Right lobe of liver (tissue), 6 donors: ENCODE measurements at places on chromosomes 13 and 19. TPM values are rescaled to one million over a fixed set of nuclear protein-coding genes. Genes with fewer than 3 reads are reported as not detected.

Gene ACER1
- total RNA-seq: not detected

Gene KANK3
- 5.3 TPM for total RNA-seq

Gene ZNF132
- 0.93 TPM for total RNA-seq

Gene TLE6
- total RNA-seq: 6.6 TPM

DNA sequence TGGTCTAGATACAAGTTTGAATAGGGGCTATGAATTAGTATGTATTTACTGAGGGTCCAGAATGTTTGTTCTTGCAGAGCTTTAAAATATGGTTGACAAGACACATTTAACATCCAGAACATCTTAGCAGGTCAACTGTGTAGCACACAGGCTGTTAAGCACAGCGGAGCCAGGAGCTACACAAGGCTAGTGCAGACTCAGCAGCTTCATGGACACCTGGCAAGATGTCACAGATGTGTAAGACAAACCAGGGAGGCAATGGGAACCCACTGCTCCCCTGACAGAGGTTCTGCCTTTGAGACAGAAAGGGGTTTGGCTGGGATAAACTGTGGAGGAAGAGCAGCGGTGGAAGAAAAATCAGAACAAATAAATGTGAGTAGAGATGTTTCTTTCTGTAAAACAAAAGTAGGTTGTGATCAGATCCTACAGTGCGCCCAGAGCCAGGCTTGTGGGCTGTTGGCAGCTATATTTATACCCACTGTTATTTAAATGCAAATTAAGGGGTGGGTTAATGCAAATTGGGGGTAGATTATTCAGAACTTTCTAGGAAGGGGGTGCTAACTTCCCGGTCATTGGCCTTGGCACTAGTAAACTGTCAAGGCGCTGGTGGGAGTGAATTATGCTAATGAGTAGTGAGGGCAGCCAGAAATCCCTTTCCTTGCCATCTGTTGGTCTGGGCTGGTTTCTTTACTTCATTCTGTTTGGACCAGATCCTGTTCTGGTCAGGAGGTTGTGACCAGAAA is 33.0 kb downstream of the MIPEP start:
- no peaks in the 10 kb centered on the region for H3K36me3 ChIP-seq
- no peak overlapping the region for H3K27ac ChIP-seq
- no peak overlapping the region for H3K4me3 ChIP-seq
- H3K27me3 ChIP-seq: no peaks in the 10 kb centered on the region

- H3K36me3 ChIP-seq: no peaks in the 10 kb centered on the region
- no peak overlapping the region for H3K27ac ChIP-seq
- H3K27me3 ChIP-seq: no peaks in the 10 kb centered on the region
- DNase-seq: no peak
- H3K4me1 ChIP-seq: no peaks in the 10 kb centered on the region
- H3K4me3 ChIP-seq: no peak overlapping the region
Observed at GRCh38 chr13:73932091-73932490, 202.1 kb downstream of the KLF12 start.

GRCh38 chr13:30797847-30798535 is 62.6 kb downstream of the ALOX5AP start:
- no peak overlapping the region for H3K4me3 ChIP-seq
- no peaks in the 10 kb centered on the region for H3K27me3 ChIP-seq
- no peaks in the 10 kb centered on the region for H3K36me3 ChIP-seq
- H3K27ac ChIP-seq: no peak overlapping the region

DNA sequence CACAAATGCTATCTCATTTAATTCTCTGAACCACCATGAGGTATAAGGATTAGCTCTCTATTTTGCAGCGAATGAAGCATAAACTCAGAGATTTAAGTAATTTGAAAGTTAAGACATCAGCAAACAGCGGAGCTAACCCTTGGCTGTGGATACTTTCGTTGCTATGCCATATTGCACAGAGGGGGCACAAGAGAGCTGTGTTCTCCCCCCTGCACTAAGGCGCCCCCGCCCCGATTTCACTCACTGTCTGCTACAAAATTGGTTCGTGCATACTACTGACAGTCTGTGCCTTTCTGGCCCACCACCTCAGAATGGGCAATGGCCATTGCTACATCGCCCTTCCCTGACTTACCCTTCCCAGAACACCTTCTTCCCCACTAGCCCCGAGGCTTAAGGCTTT is 105.7 kb upstream of the OBI1 start:
- no peaks in the 10 kb centered on the region for H3K4me1 ChIP-seq
- H3K36me3 ChIP-seq: no peaks in the 10 kb centered on the region
- H3K27ac ChIP-seq: no peak overlapping the region
- no peaks in the 10 kb centered on the region for H3K27me3 ChIP-seq
- H3K4me3 ChIP-seq: no peak overlapping the region

DNA sequence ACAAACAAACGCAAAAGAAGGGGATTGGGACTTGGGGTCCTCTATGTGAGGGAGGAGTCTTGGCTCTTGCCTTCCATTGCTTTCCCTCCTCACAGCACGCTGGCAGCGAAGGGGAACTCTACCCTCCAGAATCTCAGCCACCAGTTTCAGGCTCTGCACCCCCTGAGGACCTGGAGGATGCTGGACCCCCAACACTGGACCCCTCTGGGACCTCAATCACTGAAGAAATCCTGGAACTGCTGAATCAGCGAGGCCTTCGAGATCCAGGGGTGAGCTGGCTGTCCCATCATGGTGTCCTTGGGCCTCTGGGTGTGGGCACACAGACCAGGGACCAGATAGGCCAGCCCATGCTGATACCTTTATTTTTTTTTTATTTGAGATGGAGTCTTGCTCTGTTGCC is 9.6 kb downstream of the PLEKHG2 start:
- H3K27ac ChIP-seq: no peak overlapping the region
- H3K36me3 ChIP-seq: no peaks in the 10 kb centered on the region
- H3K27me3 ChIP-seq: no peaks in the 10 kb centered on the region
- DNase-seq: no peak

DNA sequence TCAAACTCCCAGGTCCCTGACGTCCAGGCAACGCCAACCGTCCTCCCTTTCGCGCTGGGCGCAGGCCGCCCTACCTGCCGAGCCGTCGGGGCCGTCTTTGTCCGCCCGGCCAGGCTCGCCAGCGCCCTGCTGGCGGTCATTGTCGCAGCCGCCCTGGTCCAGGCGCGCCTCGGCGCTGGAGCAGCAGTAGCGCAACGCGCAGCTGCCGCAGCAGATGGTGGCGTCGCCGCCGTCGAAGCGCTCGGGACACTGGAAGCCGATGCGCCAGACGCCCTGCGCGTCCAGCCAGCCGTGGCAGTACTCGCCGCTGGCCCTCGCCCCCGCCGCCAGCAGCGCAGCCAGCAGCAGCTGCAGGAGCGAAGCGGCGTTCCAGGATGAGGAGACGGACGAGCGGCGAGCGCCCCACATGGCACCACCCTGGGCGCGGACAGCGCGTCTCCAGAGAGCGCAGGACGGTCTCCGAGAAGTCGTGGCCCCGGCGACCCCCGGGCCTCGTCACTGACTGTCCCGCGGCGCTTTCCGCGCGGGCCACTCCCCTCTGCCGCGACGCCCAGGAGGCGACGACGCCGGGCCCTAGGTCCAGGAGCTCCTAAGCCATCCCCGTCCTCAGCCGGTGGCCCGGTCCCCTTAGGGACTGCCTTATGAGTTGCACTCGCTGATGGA is 1.1 kb downstream of the SHISA2 start:
- no peak for DNase-seq
- no peaks in the 10 kb centered on the region for H3K36me3 ChIP-seq
- peaks cover 17% of the 10 kb centered on the region for H3K27me3 ChIP-seq
- H3K4me3 ChIP-seq: no peak overlapping the region

DNA sequence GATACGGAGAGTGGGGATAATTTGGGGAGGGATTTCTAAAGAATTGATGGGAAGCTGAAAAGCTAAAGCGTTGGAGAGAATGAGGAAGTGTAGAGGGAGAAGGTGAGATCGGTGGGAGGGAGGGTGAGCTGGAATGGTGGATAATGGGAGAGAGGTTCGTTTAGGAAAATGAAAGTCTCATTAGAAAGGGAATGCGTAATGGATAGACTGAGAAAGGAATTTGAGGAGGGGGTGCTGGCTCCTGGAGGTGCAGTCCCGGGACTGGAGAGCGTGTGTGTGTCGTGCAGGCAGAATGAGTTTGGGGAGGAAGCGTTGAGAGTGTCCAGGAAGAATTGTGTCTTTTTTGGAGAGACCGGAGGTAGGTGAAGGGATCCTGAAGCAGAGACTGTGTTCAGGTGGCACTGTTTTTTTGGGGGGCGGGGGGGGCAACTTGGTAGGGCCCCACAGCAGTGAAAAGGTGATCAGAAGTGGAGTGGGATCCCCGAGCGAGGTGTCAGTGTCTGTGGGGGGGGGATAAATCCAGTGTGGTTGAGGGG is 1.4 kb downstream of the ACTN4 start:
- no peaks in the 10 kb centered on the region for H3K36me3 ChIP-seq
- no peaks in the 10 kb centered on the region for H3K27me3 ChIP-seq
- DNase-seq: no peak

DNA sequence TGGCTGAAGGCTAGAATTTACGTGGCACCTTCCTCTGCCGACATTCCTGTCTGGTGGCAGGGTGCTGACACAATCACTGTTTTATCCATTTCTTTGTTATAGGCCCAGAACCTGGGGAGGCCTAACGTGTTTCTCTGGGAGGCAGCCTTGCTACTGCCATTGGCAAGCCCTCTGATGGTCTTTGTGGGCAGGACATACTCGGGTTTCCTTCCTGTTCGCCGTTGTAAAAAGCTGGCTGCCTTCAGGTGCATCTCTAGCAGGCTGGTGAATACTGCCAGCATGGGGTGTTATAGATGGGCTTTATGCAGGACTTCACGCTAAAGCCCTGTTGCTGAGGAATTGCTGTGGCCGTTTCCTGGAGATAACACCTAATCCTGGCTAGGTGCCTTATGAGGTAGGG is 28.1 kb downstream of the B3GLCT start:
- H3K27ac ChIP-seq: no peak overlapping the region
- DNase-seq: no peak
- no peaks in the 10 kb centered on the region for H3K27me3 ChIP-seq
- no peaks in the 10 kb centered on the region for H3K36me3 ChIP-seq

- H3K27me3 ChIP-seq: no peaks in the 10 kb centered on the region
- no peak overlapping the region for H3K4me3 ChIP-seq
- peaks cover 10% of the 10 kb centered on the region for H3K36me3 ChIP-seq
- H3K4me1 ChIP-seq: no peaks in the 10 kb centered on the region
- H3K27ac ChIP-seq: no peak overlapping the region
Observed at GRCh38 chr19:10260141-10260584, 8.1 kb downstream of the MRPL4 start.

- no peak overlapping the region for H3K4me3 ChIP-seq
- H3K36me3 ChIP-seq: no peaks in the 10 kb centered on the region
- no peak for DNase-seq
- H3K27me3 ChIP-seq: no peaks in the 10 kb centered on the region
Observed at GRCh38 chr13:39485314-39485700, 117.7 kb downstream of the LHFPL6 start.

DNA sequence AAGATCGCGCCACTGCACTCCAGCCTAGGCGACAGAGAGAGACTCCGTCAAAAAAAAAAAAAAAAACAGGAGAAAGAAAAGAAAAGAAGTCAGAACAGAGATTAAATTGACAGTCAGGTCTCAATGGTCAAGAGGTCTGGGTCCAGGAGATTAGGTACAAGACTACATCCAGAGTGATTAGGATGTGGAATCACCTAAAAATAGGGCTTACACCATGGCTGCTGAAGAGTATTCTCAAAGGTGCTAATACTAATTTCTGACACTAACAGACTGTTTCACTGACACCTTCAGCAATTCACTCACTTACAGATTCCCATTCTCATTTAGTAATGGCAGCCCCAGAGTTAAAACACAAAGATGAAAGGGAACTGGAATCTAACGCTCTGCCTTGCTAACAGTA is 91.7 kb downstream of the TBC1D4 start:
- no peak for DNase-seq
- H3K4me3 ChIP-seq: no peak overlapping the region
- H3K27me3 ChIP-seq: no peaks in the 10 kb centered on the region
- H3K36me3 ChIP-seq: no peaks in the 10 kb centered on the region
- no peak overlapping the region for H3K27ac ChIP-seq
- no peaks in the 10 kb centered on the region for H3K4me1 ChIP-seq

DNA sequence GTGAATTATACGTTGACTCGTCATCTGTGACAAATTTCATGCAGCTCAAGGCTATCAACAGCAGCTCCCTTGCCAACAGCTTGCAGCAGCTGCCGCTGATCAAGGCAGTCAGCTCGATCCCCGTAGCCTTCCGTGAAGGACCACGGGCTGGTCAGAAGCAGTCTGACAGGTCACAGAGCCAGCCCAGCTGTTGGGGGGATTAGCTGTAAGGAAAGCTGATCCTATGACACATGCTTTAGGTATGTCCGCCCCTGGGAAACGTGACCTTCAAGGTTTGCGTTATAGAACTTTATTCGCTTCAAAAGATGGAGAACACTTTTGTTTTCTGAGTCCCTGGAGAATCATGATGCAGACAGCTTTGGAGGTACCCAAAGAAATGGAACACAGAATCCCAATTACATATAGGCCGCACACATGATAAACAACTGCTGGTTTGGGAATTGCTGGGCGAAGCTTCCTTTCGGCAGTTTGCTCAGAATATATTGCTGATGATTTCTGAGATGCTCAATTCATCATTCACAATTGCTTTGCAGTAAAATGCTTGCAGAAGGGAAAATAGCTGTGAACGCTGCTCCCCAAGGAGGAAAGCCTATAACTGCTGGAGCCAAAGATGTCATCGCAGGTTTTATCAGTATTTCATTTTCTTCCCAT is 62.6 kb upstream of the USP29 start:
- no peaks in the 10 kb centered on the region for H3K36me3 ChIP-seq
- no peak for DNase-seq
- no peaks in the 10 kb centered on the region for H3K27me3 ChIP-seq

DNA sequence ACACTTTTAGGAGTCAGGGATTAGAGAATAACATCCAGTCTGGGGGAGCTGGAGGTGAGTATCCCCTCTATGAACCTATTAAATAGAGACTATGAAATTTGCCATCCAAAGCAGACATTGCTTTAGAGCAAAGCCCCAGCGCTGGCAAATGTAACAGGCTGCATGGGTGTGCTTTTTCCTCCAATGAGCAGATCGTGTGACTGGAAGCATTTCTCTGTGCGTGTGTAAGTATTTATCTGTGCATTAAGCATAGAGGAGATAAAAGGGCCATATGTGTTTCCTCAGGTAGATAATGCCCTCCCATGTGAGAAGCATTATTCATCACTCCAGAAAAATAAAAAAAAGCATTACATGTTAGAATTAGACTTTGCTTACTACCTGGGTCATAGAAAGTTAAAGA is 924 bp downstream of the TNFSF13B start:
- H3K4me1 ChIP-seq: peaks cover 10% of the 10 kb centered on the region
- no peak for DNase-seq
- H3K27me3 ChIP-seq: no peaks in the 10 kb centered on the region
- no peaks in the 10 kb centered on the region for H3K36me3 ChIP-seq
- peak overlapping the region; percentile 56 for H3K27ac ChIP-seq

DNA sequence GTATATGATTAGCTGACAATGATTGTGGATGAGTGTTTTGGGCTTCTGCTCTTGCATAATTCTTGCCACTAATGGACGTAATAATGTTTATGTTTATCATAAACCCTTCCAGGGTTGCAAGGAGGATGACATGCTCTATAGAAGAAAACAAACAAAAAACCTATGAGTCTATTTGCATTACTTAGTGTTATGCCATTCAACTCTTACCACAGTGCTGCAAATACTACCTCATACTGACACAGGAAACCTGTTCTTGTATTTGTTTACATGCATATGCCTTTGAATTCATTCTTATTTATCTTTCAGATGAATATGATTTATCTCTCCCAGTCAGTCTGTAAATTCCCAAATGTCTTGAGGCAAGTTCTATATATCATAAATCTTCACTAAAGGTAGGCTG is 39.6 kb upstream of the FREM2 start:
- H3K27me3 ChIP-seq: no peaks in the 10 kb centered on the region
- DNase-seq: no peak
- no peaks in the 10 kb centered on the region for H3K36me3 ChIP-seq
- H3K4me1 ChIP-seq: no peaks in the 10 kb centered on the region
- H3K4me3 ChIP-seq: no peak overlapping the region
